Cortex of kidney (tissue), 1 donor: ENCODE measurements at places on chromosomes 2 and 18.

GRCh38 chr2:37892436-37893114 is 32.5 kb upstream of the RMDN2 start:
- no peak for DNase-seq

DNA sequence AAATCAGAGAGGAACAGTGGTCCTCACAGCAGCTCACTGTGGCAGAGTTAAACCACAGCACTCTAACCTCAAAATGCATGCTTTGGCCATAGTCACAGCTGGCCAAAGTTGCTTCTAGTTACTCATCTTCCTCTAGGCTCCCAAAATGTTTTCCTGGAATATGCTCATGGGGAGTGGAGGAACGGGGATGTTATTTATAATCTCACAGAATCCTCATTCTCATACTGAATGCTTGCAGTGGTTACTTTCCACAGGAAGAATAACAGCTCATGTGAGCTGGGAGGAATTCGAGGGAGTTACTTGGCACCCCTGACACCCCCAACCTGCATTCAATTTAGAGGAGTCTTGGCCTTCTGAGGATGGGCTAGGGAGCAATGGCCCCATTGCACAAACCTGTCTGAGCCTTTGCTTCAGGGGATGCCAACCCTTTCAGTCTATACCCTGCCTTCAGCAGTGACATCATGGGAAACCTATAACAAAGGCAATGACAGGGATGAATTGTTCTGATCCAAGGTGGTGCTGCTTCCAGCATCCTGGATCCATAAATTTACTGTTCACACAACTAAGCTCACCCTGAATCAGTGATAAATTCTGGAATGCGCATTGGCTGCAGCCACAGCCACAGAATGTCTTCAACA is 22.4 kb upstream of the CCBE1 start:
- no peak for DNase-seq

DNA sequence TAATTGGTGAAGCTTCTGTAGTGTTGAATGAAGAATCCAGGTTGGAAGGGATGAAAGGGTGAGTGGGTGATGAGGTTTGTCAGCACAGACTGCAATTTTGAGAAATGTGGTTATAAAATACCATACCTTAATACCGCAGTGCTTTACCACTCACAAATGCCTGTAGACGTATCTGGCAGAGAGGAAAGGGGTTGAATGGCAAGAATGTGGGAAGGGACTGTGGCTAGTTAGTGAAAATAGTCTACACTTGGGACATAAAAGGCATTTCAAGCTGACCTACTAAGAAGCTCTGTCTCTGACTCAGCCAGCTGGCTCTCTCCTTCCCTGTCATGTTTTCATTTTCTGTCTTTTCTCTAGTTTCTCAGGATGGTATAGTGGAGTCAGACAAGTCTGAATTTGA is 25.1 kb downstream of the CDK15 start:
- no peak for DNase-seq

- no peak for DNase-seq
These were observed 271.1 kb downstream of the CBLN2 start for GRCh38 chr18:72273025-72273424.

DNA sequence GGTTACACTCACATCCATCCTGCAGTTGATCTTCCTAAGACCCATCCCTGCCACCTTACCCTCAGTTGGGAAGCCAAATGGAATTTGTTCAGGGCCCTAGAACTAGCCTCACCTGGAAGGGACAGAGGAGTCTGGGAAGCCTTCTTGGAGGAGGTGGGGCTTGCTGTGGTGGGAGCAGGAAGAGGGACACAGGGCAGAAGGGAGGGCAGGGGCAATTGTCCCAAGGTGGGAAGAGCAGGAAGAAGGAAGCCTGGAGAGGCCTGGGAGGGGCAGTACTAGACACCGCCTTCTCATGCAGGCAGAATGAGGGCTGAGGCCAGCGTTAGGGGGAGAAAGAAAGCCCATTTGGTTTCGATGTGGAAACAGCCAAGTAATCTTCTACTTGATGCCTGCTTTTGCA is 34.1 kb upstream of the ASPRV1 start:
- DNase-seq = no peak

DNA sequence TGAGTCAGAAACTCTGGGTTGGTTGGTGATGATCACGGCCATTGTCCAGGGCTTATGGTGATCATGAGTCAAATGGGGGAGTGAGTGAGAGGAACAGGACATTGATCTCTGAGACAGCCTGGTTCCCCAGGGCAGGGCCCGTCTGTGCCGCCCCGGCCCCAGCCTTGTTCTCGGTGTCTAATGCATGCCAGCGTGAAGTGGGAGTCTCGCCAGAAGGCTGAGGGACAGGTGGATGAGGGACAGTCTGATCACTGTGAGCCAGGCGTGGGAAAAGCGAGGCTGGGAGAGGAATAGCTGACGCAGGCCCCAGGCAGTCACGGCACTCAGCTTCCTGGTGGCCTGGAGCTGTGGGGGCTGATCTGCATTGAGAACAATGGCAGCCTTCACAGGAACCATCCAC is 208.3 kb upstream of the HDAC4 start:
- no peak for DNase-seq

DNA sequence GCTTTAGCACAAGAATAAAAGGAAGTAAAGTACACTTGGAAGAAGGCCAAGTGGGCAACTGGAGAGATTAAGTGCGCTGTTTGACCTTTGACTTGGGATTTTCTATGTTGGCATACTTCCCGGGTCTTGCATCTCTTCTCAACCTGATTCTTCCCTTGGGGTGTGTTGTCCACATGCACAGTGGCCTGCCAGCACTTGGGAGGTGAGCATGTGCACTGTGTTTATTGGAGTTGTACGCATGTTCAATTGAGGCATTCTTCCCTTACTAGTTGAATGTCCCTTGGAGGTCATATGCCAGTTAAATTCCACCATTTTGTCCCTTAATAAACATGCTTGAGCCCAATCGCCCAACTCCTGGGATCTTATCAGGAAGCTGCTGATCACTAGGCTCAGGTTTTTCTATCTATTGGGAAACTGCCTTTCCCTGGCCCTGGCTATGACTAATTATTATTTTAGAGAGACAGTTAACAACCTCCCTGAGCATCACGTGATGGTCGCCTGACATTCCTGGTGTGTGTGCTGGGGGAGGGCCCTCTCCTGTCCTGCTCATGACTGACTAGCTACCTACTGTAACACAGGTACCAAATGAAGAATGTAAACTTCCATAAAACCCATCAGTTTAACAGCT is 62.5 kb upstream of the RAPGEF4 start:
- no peak for DNase-seq

DNA sequence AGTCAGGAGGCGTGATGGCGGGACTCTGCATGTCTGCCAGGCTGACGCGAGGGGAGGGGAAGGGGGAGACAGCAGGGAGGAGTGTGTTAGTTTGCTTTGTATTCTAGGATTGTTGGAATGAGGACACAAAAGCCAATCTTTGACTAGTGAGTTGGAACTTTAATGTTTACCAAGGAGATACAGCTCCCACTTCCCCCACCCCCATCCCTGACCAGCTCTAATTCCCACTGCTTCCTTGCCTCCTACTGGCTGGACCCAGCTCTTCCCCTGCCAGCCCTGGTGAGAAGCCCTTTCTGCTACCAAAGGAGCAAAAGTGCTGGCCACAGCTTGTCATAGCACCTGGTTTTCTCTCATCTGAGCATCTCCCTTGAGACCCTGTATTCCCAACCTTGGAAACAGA is 84.5 kb downstream of the CELF4 start:
- DNase-seq = no peak

GRCh38 chr2:240528406-240529040 is 29.3 kb downstream of the ANKMY1 start:
- no peak for DNase-seq

DNA sequence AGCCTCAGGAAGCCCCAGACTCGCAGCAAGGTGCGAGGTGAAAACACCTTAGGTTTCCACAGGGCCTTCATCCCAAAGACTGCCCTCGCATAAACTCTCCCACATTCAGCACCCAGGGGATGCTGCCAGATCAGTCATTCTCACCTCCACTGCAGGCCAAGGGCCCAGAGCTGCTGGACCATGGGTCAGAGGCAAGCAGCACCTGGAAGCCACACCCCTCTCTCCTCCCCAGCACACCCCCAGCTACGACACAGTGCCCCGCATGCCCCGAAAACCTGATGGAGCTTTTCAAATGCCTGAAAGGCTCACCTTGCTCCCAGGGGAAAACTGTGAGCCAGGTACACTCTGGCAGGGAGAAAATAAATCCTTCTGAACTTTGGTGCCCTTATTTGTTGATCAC is 31.9 kb upstream of the LDLRAD4 start:
- DNase-seq = no peak

- no peak for DNase-seq
These were observed 60.1 kb downstream of the ITGB6 start for GRCh38 chr2:160139991-160140390.

- no peak for DNase-seq
These were observed 13.9 kb downstream of the ADAM23 start for GRCh38 chr2:206457188-206457634.

GRCh38 chr2:97718051-97718882 is 4.9 kb downstream of the ZAP70 start:
- DNase-seq = no peak

- DNase-seq = no peak
These were observed 2.0 kb downstream of the BCL11A start for GRCh38 chr2:60551240-60552077.

- no peak for DNase-seq
These were observed 253.4 kb downstream of the ETAA1 start for GRCh38 chr2:67650291-67651133.

- no peak for DNase-seq
These were observed 72.1 kb downstream of the UBE2E3 start for GRCh38 chr2:181052523-181052891.

DNA sequence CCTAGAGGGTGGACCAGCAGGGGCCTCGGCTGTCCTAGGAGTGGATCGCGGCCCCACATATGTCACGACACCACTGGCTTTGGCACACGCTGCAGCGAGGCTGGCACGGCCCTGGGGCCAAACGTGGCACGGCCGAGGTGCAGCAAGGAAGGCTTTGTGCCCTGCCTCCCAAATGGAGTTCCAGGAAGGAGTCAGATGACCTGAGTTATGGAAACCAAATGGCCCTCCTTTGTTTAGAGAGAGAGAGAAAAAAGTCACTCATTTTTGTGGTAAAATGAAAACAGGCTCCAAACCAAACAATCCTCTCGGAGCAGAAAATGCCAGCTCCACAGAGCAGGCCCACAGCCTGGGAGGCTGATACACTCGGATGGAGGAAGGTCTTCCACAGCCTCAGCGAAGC is 105.6 kb downstream of the ANTXR1 start:
- no peak for DNase-seq

- DNase-seq = no peak
These were observed 148.6 kb upstream of the ZNF804A start for GRCh38 chr2:184449760-184450159.

GRCh38 chr2:635687-636621 is 41.3 kb downstream of the TMEM18 start:
- no peak for DNase-seq

GRCh38 chr2:31232586-31232985 is 1.4 kb upstream of the EHD3 start:
- DNase-seq = no peak

- DNase-seq = no peak
These were observed 24.1 kb downstream of the DCDC2C start for GRCh38 chr2:3727397-3728045.

- no peak for DNase-seq
These were observed 75.5 kb upstream of the ZNF532 start for GRCh38 chr18:58788971-58789875.

DNA sequence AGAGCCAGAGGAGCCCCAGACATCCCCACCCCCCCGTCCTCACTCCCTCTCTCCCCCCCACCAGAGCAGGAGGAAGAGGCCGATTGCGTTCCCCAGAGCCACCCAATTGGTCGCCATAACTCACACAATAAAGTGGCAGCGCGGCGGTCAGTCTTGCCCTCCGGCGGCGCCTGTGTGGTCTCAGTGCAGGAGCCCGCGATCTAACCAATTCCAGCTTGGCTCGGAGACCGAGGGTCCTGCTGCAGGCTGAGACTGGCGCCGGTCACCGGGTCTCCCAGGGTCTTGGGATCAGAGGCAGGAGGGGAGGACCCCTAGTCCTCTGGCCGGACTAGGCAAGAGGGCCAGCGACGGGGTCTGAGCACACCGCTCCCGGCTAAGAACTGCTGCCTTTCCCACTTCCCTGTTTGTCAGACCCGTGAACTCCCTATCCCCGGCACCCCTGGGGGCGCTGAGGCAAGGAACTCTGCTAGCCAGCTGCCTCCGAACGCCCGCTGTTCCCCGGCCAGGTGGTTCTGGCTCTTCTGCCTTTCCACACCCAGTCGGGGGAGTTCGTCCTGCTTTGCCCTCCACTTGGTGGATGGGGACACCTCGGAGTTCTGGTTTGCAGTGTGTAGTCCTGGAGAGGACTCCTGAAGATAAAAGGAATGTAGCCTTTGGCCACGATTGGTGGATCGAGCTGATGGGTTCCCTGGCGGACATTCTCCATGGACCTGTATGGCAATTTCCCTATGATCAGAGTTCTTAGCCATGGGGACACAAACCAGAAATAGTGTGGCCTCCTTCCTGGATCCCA is 1.0 kb upstream of the HOXD12 start:
- no peak for DNase-seq

- DNase-seq = no peak
These were observed 61.4 kb downstream of the DYM start for GRCh38 chr18:49399003-49399402.

DNA sequence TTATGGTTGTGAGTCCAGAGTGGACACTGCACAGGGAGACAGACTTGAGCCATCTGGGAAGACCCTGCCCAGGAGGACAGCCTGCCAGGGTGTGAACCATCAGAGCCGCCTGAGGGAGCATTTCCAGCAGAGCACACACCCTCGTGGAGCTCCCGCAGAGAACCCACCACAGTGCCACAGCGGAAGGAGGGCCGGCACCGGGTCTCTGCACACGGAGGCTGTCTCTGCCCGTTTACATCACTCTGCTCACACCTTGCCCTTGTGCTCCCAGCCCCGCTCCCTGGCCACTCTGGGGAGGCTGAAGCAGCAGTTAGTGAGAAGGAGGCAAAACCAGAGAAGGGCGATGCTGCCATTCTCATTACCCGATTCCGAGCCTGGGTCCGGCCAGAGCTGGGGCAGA is 161.9 kb downstream of the KLHL29 start:
- no peak for DNase-seq

DNA sequence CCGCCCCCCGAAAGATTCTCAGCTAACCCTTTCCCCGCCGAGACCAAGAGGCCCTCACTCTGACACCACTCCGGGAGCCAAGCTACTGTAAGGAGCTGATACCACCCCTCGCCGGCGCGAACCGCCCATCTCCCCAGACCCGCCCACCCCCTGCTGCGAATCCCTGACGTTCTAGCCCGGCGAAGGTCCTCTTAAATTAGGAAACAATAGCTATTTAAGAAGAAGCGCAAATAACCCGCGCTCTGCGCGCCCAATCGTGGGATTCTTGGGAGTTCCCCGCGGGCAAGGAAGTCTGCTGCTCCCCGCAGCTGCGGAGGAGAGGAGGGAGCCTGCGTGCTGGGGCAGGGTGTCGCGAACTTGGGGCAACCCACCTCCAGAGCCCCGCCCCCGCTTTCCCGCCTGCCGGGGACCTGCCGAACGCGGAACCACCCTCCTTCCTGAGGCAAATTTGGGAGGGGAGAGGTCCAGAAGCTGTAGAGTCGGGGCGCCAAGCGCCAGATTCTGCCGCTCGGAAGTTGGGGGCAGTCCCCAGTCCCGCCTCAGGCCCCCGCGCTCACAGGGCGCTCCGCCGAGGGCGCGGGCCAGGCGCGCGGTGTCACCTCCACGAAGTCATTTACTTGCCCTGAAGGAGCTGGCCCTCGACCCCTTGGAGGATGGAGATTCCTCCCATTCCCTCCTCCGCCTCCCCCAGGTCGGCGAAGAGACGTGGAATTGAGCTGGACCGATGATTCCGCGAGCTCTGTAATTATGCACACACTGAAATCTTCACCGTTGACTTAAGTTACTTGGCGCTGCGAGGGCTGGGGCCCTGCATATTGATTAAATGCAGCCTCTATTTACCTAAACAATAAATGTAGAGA is 8.4 kb upstream of the SP9 start:
- DNase-seq = no peak

- DNase-seq = no peak
These were observed 65.9 kb downstream of the KCNF1 start for GRCh38 chr2:10977621-10978020.
